Hematopoietic multipotent progenitor cell treated with erythropoietin and hydrocortisone succinate and interleukin-3 and kit ligand, for 15 days (in vitro differentiated cells): ENCODE measurements at places on chromosomes 6 and 20.

DNA sequence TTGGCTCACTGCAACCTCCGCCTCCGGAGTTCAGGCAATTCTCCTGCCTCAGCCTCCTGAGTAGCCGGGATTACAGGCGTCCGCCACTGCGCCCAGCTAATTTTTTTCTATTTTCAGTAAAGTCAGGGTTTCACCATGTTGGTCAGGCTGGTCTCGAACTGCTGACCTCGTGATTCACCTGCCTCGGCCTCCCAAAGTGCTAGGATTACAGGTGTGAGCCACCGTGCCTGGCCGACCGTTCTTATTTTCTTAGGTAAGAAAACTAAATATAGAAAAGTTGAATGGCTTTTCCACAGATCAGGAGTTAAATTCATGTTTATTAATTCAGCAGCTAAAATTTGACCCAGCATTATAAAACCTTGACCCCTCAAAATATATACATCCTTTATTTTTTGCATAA is 238.7 kb downstream of the TRDN start:
- no peak for DNase-seq

GRCh38 chr6:108947114-108947854 is 99.1 kb downstream of the ARMC2 start:
- no peak for DNase-seq

DNA sequence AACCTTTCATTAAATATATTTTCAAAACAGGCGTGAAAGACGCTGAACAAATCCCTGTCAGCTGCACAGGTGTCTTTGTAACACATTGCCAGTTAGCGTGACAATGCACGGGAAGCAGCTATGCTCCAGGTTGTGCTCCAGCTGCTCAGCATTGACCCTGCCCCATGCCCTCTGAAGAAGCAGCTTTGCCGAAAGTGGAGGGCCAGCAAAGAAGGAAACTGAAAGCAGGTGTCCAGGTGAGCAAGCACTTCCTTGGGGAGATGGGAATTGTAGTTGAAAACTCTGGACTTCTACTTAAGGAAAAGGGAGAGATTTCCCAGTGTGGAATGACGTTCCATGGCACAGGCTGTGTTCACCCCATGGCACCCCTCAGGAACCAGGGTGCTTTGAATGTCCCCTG is 125.7 kb downstream of the TTLL2 start:
- DNase-seq: no peak

GRCh38 chr20:53087037-53087777 is 115.0 kb downstream of the TSHZ2 start:
- no peak for DNase-seq

DNA sequence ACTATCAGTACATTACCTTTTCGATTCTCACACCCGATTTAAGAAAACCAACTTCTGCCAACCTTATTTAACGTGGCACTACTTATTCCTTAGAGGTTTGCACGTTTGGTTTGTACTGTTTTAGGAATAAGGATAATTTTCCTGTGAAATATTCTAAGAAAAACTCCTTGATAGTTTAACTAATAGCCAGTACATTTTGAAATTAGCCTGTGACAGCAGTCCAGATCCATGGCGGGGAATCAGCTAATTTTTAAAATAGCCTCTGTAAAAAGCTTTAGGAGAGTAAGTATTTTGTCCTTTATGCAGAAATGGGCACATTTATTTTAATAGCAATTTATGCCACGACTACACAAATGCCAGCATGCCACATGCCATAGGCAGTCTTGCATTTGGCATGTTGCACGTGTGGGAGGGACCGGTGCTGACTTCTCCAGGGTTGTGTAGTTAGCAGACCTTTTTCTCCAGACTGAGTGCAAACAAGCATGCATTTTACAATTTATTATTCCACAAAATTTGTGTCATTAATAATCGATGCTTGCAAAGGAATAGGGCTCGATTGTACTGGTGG is 6.2 kb downstream of the FOXC1 start:
- DNase-seq: no peak

GRCh38 chr6:17892097-17892686 is 95.2 kb downstream of the KIF13A start:
- no peak for DNase-seq

- DNase-seq: no peak
Observed at GRCh38 chr6:22596011-22596410, 26.6 kb downstream of the HDGFL1 start.

- no peak for DNase-seq
Observed at GRCh38 chr6:161274898-161275297, 1.0 kb upstream of the AGPAT4 start.

GRCh38 chr6:112370946-112371345 is 23.8 kb downstream of the RFPL4B start:
- no peak for DNase-seq

DNA sequence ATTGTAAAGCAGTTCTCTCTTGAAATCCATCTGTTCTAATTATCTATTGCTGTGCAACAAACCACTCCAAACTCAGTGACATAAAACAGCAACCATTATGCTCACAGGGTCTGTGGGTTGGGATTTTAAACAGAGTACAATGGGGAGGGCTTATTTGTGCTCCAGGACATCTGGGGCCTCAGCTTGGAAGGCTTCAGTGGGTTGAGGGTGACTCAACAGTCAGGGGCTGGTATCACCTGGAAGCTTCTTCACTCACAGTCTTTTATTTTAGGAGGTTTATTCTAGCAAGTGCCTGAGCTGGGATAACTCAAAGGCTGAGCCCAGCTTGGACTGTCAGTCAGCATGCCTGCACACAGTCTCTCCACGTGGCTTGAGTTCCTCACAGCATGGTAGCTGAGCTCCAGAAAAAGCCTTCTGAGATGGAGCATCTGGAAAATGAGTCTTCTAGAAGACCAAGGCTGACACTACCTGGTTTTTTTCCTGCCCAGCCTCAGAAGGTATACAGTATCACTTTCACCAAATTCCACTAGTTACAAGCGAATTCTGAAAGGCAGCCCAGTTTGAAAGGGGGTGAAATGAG is 234.6 kb upstream of the ID4 start:
- DNase-seq: no peak

GRCh38 chr6:122367171-122367570 is 32.3 kb upstream of the HSF2 start:
- DNase-seq: no peak

DNA sequence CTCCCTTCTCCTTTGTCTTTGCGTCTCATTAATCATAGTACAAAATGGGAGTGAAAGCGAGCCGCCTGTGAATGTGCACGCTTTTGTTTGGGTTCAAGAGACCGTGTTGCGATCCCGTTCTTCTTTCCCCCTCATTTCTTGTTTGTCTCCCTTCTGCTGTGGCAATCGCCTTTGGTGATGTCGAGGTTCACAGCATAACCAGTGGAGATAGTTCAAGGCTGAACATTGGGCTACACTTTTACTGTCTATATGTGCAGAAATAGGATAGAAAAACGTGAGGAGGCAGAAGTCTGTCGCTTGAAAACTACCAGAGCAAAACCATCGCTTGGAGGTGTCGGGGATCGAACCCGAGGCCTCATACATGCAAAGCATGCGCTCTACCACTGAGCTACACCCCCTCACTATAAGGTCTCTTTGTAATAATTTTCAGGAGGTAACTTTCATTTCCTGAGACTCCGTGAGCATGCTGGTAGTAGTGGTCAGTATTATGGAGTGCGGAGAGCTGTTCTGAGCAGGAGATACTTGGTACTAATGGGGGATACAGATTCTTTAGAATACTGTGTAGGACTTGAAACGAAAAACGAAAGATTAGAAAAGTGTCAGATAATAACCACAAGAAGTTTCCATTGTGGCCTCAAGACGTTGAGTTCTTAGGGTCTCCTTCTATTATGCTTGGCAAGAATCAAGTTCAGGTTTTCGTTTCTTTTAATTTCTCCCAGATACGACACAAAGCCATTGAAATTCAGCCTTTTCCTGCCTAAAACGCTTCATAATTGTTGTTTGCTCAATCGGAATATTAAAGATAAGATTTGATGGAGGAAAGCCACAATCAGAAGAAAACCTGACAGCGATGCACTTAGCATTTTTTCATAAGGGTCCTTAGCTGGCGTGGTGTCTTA is 106.6 kb downstream of the TRIM27 start:
- no peak for DNase-seq

DNA sequence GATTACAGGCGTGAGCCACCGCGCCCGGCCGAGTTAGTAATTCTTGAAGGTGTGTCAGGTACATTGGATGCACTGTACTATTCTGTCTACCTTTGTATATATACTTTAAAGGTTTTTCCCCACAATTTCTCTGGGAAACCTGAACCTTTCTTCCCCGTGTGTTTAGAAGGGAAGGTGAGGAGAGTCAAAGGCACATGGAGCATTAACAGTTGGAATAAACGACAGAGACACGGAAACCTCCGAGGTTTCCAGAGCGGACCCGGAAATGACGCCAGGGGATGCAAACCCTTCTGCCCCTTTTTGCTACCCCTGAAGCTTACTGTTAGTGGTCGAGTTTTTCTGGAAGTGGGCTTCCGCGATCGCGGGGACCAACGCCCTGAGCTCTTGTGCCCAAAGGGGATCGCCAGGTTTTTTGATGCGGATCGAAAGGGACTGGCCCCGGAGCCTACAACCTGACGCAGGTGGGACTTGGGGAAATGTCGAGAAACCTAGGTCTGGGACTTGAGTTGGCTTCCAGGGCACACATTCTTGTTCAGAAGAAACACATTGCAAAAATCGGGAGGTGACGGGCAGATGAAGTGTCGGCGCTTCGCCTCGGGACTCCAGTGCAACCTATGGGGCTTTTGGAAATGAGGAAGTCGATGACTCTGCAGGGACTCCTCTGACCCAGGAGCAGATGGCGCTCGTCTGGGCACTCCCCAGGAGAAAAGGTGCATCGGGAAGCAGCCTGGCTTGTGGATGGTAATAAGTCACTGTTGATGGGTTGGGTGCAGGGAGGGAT is 218.2 kb downstream of the OR2B2 start:
- DNase-seq: no peak

GRCh38 chr20:39090906-39091305 is 128.8 kb downstream of the DHX35 start:
- DNase-seq: no peak

DNA sequence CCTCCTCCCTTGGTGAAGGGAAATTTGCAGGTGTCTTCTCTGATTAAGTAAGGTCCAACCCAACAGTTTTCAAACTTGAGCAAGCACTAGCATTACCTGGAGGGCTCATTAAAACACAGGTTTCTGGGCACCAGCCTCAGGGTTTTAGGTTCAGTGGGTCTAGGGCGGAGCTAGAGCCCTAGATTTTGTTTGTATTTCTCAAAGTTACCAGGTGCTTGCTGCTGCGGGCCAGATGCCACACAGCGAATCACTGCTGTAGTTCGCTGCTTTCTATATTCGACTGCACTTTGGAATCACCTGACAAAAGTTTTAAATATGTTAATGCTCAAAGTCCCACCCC is 869 bp downstream of the COL21A1 start:
- DNase-seq: no peak

DNA sequence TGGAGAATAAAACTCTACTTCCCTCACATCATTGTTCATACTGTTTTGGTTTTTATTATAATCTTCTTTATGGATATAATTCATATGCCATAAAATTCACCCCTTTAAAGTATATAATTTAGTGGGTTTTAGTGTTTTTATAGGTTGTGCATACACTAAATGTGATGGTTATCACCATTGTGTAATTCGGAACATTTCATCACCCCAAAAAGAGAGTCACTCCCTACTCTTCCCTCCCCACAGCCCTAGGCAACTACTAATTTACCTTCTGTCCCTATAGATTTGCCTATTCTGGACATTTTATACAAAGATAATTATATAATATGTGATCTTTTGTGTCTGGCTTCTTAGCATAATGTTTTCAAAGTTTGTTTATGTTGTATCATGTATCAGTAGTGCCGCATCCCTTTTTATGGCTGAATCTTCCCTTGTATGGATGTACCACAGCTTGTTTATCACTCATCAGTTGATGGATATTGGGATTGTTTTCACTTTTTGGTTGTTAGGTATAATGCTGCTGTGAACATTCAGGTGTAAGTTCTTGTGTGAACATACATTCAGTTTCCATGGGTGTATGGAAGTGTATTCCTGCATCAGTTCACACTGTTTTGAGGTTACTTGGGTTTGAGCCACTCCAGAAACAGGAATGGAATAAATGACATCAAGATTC is 4.2 kb downstream of the TM9SF4 start:
- no peak for DNase-seq

GRCh38 chr20:60395991-60396390 is 437.8 kb downstream of the CDH26 start:
- no peak for DNase-seq

GRCh38 chr6:113276601-113277000 is 580.5 kb upstream of the MARCKS start:
- no peak for DNase-seq

- no peak for DNase-seq
Observed at GRCh38 chr6:152499931-152500330, 137.2 kb downstream of the SYNE1 start.

DNA sequence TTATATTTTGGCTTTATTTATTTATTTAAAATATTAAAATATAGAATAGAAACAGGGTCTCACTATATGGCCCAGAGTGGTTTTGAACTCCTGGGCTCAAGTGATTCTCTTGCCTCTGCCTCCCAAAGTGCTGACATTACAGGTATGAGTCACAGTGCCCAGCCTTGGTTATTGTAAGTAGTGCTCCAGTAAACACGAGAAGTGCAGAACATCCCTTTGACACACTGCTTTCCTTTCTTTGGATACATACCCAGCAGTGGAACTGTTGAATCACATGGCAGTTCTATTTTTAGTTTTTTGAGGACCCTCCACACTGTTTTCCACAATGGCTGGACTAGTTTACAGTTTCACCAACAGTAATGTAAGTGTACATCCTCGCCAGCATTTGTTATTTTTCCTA is 203.9 kb downstream of the PHF3 start:
- DNase-seq: no peak

DNA sequence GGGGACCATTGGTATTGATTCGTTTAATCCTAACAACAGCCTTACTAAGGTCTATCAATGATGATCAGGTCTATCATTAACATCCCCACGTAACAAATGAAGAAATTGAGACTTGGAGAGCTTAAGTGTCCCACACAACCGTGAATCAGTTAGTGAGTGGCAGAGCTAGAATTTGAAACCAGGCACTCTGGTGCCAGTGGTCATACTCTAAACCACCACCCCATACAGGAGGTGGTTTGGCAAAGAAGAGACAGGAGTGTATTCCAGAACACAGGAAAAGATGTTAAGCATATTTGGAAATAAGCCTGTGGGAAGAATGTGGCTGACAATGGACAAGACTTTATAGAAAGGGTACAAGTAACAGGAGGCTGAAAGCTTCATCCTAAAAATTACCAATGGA is 35.7 kb upstream of the MARCKS start:
- no peak for DNase-seq
